MCF 10A (cell line): ENCODE measurements at places on chromosomes 16 and 17. TPM values are rescaled to one million over a fixed set of nuclear protein-coding genes. Genes with fewer than 3 reads are reported as not detected.

The HSD17B2 gene
- 0.93 and 2.1 TPM in 2 replicates for total RNA-seq

The MT1F gene
- 1.7 and 2.4 TPM in 2 replicates for total RNA-seq

The EMC8 gene
- 68.5 and 71.1 TPM in 2 replicates for total RNA-seq

The CES5A gene
- not detected in 2 replicates for total RNA-seq

The FBXL16 gene
- total RNA-seq: 40.5 and 48.2 TPM in 2 replicates

The MFSD6L gene
- total RNA-seq: not detected in 2 replicates

The CORO1A gene
- 0.83 and 1.9 TPM in 2 replicates for total RNA-seq

The CCDC144A gene
- total RNA-seq: 7.2 and 10.0 TPM in 2 replicates

The TP53I13 gene
- total RNA-seq: 29.6 and 34.5 TPM in 2 replicates

The KRTAP17-1 gene
- not detected in 2 replicates for total RNA-seq

The TP53TG3C gene
- total RNA-seq: not detected in 2 replicates

The NETO2 gene
- total RNA-seq: 37.1 and 40.8 TPM in 2 replicates

The MEOX1 gene
- not detected in 2 replicates for total RNA-seq

The PRRT2 gene
- total RNA-seq: 0.42 and 0.96 TPM in 2 replicates

The SOST gene
- total RNA-seq: not detected in 2 replicates

The SLC13A2 gene
- total RNA-seq: not detected in 2 replicates

The CDYL2 gene
- 7.1 and 7.4 TPM in 2 replicates for total RNA-seq

The CD300LG gene
- total RNA-seq: not detected in 2 replicates

The TAC4 gene
- not detected in 2 replicates for total RNA-seq

The KIF18B gene
- 11.2 and 17.5 TPM in 2 replicates for total RNA-seq

The PROCA1 gene
- total RNA-seq: 0.86 and 1.1 TPM in 2 replicates

The KRTAP2-3 gene
- not detected in 2 replicates for total RNA-seq

The KRTAP4-6 gene
- not detected in 2 replicates for total RNA-seq

The CCL17 gene
- total RNA-seq: not detected in 2 replicates

The COG1 gene
- total RNA-seq: 37.0 and 42.8 TPM in 2 replicates

The ITGAD gene
- not detected in 2 replicates for total RNA-seq

The KRT33B gene
- total RNA-seq: not detected in 2 replicates

The STX1B gene
- 0.42 and 0.91 TPM in 2 replicates for total RNA-seq

The CES1 gene
- not detected in 2 replicates for total RNA-seq

The USP22 gene
- total RNA-seq: 146 and 157 TPM in 2 replicates

The KRT15 gene
- total RNA-seq: 28.8 and 83.4 TPM in 2 replicates

The SALL1 gene
- not detected in 2 replicates for total RNA-seq

The GLP2R gene
- total RNA-seq: 0.09 TPM in 1 of 2 replicates, not detected in the other
